ENCODE measurements at places on chromosomes 2 and 18. TPM values are rescaled to one million over a fixed set of nuclear protein-coding genes. Genes with fewer than 3 reads are reported as not detected.

CIB4 gene
- not detected for total RNA-seq

DPP10 gene
- total RNA-seq: 0.06 TPM

GPR45 gene
- 0.22 TPM for total RNA-seq

FZD7 gene
- 34.8 TPM for total RNA-seq

RETREG2 gene
- 40.1 TPM for total RNA-seq

LBX2 gene
- total RNA-seq: 1.3 TPM

SH3RF3 gene
- 1.7 TPM for total RNA-seq

GRCh38 chr2:237540823-237541222, 25.6 kb upstream of the PRLH start:
- DNase-seq: no peak

DNA sequence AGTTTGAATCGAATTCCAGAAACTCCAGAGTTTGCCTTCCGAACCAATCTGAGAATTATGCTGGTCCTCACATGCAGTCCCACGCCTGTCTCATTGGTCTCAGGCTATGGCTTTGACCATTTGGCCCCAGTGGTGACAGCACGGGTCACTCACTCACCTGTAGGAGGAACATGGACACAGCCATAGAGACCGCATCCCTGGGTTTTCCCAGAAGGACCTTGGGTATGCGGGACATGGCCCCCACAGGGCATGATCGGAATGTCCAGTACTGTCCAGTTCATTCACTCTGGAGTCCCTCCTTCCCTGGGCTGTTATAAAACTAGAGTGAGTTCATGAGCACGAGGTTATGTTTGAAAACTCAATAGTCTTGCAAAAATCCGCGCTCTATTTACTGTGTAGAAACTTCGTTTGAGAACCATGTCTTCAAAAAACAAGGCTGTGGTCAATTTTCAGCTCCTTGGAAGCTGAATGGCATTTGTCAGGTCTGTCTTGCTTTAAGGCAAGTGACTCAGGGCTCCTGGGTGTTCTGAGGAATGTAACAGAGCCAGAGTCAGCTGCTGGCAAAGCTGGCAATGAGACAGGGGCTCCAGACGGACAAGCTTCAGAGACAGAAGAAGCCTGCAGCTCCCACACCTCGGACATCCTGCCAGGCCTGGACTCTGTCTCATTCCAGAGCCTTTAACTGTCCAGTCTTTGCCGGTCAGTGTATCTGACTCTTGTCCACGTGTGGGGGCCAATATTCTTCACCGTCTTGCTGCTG, 86.7 kb upstream of the TMEM18 start:
- DNase-seq: no peak

DNA sequence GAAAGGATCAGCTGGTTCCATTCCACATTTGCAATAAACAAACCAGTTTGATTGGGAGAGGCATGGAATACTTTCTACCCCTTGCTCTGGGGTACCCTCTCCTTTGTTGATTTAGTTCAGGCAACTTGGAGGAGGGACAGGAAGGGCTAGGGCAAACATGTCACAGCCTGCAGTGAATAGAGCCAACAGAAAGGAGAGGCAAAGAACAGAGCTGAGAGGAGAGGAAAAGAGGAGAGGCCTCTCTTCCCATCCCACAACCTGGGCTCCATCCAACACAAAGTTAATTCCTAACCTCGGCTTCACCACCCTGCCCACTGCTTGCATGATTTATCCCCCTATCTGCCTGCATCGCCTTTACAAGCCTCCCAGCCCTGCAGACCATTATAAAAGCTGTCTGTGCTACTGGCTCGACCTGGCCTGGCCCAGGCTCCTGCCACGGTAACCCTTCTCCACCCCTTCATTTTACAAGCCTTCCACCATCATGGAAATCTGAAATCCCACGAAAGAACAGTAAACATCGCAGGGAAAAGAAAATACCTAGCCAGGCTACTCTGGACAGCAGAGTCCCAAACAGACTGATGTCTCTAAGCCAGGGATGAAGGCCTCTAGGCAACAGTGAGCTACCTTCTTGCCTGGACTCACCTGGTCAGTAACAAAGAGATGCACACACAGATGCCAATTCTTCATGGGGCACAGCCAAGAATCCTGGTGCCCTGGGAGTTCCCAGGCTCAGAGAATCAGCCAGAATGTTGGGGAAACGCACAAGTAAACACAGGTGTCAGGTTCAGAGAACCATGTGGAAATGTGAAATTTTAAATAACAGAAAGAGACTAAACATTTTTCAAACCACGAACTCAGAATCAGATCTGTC, 43.6 kb downstream of the NHEJ1 start:
- DNase-seq: no peak

- DNase-seq: no peak
These were observed 119.9 kb upstream of the RND3 start for GRCh38 chr2:150607390-150607811.

GRCh38 chr2:38599706-38600105, 3.0 kb downstream of the HNRNPLL start:
- no peak for DNase-seq

- DNase-seq: no peak
These were observed 60.4 kb upstream of the SLC1A4 start for GRCh38 chr2:64928813-64929212.

GRCh38 chr2:159944874-159945273, 117.5 kb downstream of the PLA2R1 start:
- DNase-seq: no peak

DNA sequence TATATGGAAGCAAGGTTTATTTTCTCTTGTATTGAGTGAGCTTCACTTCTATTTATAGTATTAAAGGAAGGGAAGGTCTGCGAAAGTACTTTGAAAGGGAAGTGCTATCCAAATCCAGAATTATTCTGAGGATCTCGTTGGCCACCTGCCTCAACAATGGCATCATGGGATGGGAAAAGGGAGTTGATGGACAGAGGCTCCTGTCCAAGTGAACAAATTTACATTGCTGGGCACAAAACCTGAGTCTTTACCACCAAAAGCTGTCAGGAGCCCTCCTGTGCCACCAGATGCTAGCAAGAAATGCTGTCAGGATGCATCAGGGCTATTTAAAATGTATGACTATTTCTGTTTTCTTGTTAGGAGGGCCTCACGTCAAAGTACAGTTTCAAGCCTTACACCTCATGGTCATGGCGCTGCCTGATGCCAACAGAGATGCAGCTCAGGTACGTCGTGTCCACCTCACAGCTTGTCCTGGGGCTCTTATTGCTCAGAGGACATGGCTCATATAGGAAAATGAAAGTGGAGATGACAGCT, 157.3 kb downstream of the ARHGAP28 start:
- DNase-seq: no peak

- no peak for DNase-seq
These were observed 35.6 kb downstream of the HK2 start for GRCh38 chr2:74869517-74869916.

- DNase-seq: no peak
These were observed 43.2 kb upstream of the MAPRE3 start for GRCh38 chr2:26927221-26927620.

GRCh38 chr2:15809404-15809803, 130.9 kb upstream of the MYCN start:
- no peak for DNase-seq

GRCh38 chr2:37156071-37156856, 516 bp downstream of the EIF2AK2 start:
- no peak for DNase-seq

DNA sequence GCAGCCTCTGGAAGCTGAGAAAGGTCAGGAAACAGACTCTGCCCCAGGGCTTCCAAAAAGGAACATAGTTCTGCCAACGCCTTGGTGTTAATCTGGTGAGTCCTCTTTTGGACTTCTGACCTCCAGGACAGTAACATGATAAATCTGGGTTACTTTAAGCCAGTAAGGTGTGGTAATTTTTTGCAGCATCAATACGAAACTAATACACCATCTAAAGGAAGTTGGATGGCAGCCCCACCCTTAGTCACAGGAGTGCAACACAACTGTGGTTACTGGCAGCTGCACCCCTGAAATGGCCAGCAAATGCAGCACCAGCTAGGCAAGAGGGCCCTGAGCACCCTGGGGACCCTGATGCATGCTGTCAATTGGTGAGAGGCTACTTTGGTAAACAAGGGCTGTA, 25.8 kb downstream of the CREG2 start:
- no peak for DNase-seq

GRCh38 chr2:5377323-5377722, 314.9 kb upstream of the SOX11 start:
- no peak for DNase-seq

- DNase-seq: no peak
These were observed 169.4 kb downstream of the NEDD4L start for GRCh38 chr18:58213440-58213839.

- no peak for DNase-seq
These were observed 32.2 kb downstream of the QPCT start for GRCh38 chr2:37376421-37377186.

DNA sequence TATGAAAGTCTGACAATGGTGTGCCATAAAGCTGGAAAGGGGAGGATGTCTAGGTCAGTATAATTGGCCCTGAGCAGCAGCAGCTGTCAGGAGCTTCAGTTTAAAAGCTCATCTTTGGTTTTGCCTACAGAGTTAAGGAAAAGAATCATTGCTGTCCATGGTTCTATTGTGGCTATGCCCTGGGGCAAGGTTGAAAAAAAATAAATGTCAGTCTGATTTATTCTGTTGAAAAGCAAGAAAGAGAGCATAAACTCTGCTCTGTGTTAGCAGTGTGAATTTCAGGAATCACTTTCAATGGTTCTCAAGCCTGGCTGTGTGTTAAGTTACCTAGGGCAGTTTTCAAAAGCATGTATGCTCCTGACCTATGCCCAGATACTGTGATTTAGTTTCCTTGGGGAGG, 446.7 kb downstream of the SETBP1 start:
- DNase-seq: no peak

- no peak for DNase-seq
These were observed 448.1 kb upstream of the VRK2 start for GRCh38 chr2:57598551-57598950.

GRCh38 chr18:58592223-58593214, 36.4 kb downstream of the ALPK2 start:
- no peak for DNase-seq

- no peak for DNase-seq
These were observed 8.6 kb downstream of the DOCK10 start for GRCh38 chr2:225033440-225034318.

DNA sequence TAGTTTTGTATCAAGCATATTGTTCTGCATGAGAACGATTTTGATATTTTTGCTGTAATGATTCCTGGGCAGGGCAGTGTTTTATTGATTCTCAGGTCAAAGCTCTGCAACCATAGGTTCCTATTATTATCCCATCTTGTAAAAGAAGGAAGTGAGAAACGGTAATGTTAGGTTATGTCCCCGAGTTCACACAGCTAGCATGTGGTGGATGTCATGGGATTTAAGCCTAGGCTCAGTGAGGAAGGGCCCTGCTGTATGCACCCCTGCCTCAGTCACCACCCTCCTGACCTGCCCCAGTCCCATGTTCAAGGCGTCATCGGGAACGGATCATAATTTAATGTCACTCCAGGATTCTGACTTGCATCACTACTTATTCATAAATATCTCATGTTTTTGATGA, 10.7 kb downstream of the ACP1 start:
- DNase-seq: no peak

- DNase-seq: no peak
These were observed 142.1 kb downstream of the USP34 start for GRCh38 chr2:61328707-61329251.

DNA sequence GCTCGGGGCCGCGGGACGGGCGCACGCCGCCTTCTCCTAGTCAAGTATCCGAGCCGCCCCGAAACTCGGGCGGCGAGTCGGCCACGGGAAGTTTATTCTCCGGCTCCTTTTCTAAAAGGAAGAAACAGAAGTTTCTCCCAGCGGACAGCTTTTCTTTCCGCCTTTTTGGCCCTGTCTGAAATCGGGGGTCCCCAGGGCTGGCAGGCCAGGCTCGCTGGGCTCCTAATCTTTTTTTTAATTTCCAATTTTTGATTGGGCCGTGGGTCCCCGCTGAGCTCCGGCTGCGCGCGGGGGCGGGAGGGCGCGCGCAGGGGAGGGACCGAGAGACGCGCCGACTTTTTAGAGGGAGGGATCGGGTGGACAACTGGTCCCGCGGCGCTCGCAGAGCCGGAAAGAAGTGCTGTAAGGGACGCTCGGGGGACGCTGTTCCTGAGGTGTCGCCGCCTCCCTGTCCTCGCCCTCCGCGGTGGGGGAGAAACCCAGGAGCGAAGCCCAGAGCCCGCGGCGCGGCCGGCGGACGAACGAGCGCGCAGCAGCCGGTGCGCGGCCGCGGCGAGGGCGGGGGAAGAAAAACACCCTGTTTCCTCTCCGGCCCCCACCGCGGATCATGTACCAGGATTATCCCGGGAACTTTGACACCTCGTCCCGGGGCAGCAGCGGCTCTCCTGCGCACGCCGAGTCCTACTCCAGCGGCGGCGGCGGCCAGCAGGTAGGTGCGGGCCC, 617 bp downstream of the FOSL2 start:
- DNase-seq: no peak

DNA sequence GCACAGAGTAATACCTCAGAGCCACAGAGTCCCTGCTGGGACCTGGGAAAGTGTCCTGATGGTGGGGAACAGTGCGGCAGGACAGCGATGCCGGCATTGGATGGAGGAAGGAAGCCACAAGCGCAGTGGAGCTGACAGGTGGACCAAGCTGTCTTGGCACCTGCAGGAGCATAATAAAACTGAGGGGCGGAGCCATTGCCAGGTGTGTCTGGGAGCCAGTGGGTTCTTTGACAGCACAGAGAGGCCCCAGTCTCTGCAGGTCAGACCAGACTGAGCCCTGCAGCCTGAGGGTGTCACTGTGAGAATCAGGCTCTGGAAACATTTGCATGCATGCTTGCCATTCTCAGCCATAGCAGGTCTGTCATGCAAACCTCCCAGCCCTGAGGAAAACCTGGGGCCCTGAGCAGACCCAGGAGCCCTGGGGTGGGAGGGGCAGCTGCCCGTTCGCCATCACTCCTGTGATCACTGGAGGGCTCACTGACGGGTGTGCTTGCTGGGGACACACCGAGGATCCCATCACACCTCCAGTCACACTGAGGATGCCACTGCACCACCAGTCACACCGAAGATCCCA, 210.5 kb upstream of the HDAC4 start:
- DNase-seq: no peak

DNA sequence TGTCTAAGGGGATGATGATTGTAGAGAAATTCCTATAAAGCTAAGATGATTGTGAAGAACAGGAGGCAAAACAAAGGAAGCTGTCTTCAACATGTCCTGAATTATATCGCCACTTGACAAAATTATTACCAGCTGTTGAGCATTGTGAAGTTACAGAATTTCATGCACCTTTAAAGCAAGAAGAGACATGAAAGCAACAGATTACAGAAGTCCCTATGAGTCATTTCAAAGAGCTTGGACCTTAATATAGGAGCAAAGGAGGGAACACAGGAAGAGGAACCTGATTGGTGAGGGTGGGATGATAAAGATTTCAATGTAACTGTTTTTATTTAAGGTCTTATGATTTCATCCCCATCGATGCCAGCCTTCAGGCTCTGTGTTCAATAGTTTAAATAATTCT, 526.9 kb upstream of the HNMT start:
- DNase-seq: no peak

DNA sequence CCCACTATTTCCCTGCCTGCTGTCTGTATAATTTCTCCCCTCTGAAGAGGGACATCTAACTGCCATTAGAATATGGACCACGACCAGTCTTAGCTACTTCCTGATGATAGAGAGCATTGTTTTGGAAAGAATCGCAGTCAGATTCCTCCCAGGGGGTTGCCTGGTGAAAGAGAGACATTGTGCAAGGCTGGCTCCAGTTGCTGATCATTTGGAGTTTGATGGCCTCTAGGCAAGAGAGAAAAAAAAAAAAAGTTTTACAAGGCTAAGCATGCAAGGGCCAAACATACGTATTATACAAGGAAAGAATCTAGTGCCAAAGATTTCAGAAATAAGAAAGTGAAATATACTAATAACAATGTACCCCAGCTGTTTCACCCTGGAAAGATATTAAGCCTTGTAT, 182.2 kb downstream of the CMPK2 start:
- no peak for DNase-seq

Measured in epithelial cell of proximal tubule (primary cell).